ENCODE measurements at places on chromosomes 2 and 18. TPM values are rescaled to one million over a fixed set of nuclear protein-coding genes. Genes with fewer than 3 reads are reported as not detected.
A peak's percentile ranks its signal among the peaks of the same experiment; 100 is the strongest.

GRCh38 chr2:64770781-64771334, 117.1 kb upstream of the SERTAD2 start:
- no peak overlapping the region for H3K4me3 ChIP-seq
- H3K36me3 ChIP-seq = no peaks in the 10 kb centered on the region
- H3K4me1 ChIP-seq = peaks cover 2% of the 10 kb centered on the region
- DNase-seq = no peak
- no peaks in the 10 kb centered on the region for H3K27me3 ChIP-seq

GRCh38 chr18:76389716-76390115, 105.3 kb downstream of the ZNF516 start:
- H3K4me3 ChIP-seq = no peak overlapping the region
- no peak for DNase-seq
- no peaks in the 10 kb centered on the region for H3K36me3 ChIP-seq
- no peak overlapping the region for H3K27ac ChIP-seq
- H3K27me3 ChIP-seq = no peaks in the 10 kb centered on the region

GRCh38 chr2:119181391-119181790, 22.8 kb upstream of the C1QL2 start:
- no peak overlapping the region for H3K27ac ChIP-seq
- no peaks in the 10 kb centered on the region for H3K36me3 ChIP-seq
- H3K27me3 ChIP-seq = no peaks in the 10 kb centered on the region

- no peak overlapping the region for H3K4me3 ChIP-seq
- H3K4me1 ChIP-seq = no peaks in the 10 kb centered on the region
- H3K27me3 ChIP-seq = no peaks in the 10 kb centered on the region
- H3K36me3 ChIP-seq = no peaks in the 10 kb centered on the region
Measured at GRCh38 chr2:229695961-229696360, 18.4 kb downstream of the DNER start.

The ADD2 gene
- total RNA-seq = 10.2 TPM

DNA sequence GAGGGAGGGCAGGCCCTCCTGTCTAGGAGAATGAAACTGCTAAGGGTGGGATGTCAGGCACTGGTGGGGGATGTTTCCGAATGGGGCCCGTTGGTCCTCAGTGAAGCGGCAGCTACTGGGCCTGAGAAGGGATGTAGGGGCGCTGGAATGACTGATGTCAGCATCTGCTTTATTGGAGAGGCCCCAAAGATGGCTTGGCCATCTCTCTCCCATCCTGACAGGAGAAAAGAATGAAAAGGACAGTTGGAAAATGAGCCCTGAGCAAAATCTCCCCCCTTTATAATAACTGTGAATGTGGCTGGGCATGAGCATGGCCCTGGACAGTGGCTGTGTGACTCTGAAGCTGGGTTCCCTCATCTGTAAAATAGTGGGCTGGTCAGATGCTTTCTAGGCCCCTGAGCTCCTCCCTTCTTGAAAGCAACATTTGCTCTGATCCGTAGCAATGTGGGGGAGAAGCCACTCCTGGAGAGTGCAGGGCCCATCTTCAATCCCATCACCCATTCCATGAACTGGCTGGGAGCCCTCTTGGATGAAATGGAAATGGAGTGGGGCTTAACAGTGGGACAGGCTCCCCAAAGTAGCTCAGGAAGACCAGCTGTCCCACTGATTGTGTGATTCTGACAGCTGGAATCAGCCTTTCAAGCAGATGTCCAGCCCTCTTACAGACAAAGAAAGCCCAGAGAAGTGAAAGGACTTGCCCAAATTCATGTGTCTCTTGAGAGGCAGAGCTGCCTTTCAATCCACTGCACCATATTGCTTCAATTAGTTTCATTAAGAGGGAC, 232.7 kb upstream of the SMAD2 start:
- H3K27ac ChIP-seq = peak overlapping the region; percentile 94
- peak; percentile 40 for DNase-seq
- H3K27me3 ChIP-seq = no peaks in the 10 kb centered on the region
- H3K36me3 ChIP-seq = no peaks in the 10 kb centered on the region

GRCh38 chr2:66445925-66446871, 11.3 kb downstream of the MEIS1 start:
- peak overlapping the region; percentile 99 for H3K27ac ChIP-seq
- H3K4me1 ChIP-seq = peaks cover 3% of the 10 kb centered on the region
- H3K4me3 ChIP-seq = peak overlapping the region; percentile 81
- no peak for DNase-seq

- no peaks in the 10 kb centered on the region for H3K36me3 ChIP-seq
- no peak overlapping the region for H3K4me3 ChIP-seq
- H3K4me1 ChIP-seq = peaks cover 14% of the 10 kb centered on the region
Measured at GRCh38 chr2:11711751-11712150, 34.7 kb upstream of the LPIN1 start.

GRCh38 chr2:220999356-220999755, 572.7 kb downstream of the EPHA4 start:
- no peak overlapping the region for H3K4me3 ChIP-seq
- H3K36me3 ChIP-seq = no peaks in the 10 kb centered on the region
- H3K4me1 ChIP-seq = no peaks in the 10 kb centered on the region
- H3K27ac ChIP-seq = no peak overlapping the region
- no peaks in the 10 kb centered on the region for H3K27me3 ChIP-seq

The ZNF385B gene
- 0.21 TPM for total RNA-seq

DNA sequence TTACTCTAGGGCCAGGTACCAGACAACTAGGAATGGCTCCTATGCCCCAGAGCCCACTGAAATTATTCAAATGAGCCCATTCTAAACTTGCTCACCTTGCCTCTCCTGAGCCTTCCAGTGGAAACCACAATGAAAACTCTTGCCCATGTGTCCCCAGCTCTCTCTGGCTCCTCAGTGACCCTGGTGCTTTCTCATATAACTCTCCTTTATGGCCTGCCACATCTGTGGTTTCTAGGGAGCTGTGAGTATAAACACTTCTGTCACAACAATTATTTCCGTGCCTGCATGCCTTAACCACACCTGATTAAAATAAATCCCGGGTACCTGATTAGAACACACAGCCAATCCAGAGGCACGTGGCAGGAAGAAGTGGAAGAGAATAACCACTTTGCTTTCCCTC, 333.0 kb upstream of the SPRED2 start:
- DNase-seq = no peak
- no peaks in the 10 kb centered on the region for H3K4me1 ChIP-seq
- H3K27ac ChIP-seq = no peak overlapping the region
- no peaks in the 10 kb centered on the region for H3K36me3 ChIP-seq

- H3K36me3 ChIP-seq = no peaks in the 10 kb centered on the region
- no peak overlapping the region for H3K27ac ChIP-seq
- no peak overlapping the region for H3K4me3 ChIP-seq
- no peaks in the 10 kb centered on the region for H3K4me1 ChIP-seq
- no peak for DNase-seq
Measured at GRCh38 chr18:68394705-68395104, 320.2 kb downstream of the TMX3 start.

Measured in ascending aorta (tissue), 2 donors.